Stimulated activated effector memory CD8-positive, alpha-beta T cell treated with anti-CD3 and anti-CD28 coated beads, Interleukin-12 subunit alpha, Interleukin-12 subunit beta, amount 100 ng/mL, for 72 hours (primary cell): ENCODE measurements at places on chromosomes 2 and 18.

- DNase-seq, result no peak
These were observed 645 bp downstream of the MIB1 start for GRCh38 chr18:21741312-21741561.

DNA sequence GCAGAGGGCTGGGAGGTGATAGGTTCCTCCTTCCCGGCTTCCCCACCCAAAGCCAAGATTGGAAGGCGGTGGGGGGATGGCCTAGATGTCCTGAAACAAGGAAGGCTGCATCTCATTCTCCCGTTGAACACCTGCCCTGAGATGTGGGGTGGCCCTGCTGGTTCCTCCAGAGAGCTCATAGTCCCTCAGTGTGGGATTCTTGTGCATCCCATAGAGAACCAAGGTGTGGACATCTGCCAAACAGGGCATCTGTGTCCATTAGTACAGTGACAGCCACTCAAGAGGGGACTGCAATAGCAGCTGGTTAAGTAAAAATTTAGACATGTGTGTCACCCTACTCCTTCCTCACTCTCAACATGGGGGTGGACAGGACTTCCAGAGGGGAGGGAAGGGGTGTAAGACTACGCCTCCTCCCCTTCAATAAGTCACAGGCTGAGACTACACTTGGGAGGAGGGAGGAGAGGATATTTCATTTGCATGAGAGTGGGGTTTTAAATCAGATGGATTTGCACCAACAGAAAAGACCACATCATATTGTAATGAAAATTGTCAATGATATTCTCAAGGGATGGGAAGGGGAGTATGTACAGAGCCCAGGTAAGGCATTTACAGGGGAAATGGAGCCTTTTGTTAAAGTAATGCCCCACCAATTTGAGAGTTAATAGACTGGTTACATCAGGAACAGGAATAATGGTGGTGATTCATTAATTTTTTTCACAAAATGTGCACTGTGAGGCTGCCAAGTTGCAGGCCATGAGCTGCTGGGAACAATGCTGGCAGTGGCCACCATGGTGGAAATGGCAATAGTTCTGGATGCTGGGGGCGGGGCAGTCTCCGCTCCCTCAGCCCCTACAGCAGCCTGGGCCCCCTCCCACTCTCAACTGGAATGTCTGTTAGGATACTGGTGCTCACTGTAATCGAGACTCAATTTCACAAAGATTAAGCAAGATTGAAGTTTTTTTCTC lies 80.6 kb downstream of the TEX51 start:
- no peak for DNase-seq

DNA sequence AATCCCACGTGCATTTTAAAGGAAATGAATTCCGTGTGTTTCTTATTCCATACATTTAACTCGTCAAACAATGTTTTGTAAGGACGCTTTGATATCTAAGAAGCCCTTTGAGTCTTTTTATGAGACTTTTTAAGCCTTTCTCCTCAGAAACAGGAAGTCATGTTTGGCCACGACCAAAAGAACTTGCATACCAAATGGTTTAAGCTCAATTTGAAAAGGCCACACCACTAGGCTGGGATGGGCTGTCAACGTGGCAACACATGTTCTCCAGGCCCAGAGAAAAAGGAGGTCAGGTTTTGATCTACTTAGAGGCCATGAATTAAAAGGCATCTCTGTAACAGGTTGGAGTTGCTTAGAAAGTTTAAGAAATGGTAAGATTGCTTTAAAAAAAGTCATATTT lies 441.8 kb downstream of the CMPK2 start:
- DNase-seq, result no peak

- no peak for DNase-seq
These were observed 216.1 kb downstream of the HAUS1 start for GRCh38 chr18:46320297-46320696.

DNA sequence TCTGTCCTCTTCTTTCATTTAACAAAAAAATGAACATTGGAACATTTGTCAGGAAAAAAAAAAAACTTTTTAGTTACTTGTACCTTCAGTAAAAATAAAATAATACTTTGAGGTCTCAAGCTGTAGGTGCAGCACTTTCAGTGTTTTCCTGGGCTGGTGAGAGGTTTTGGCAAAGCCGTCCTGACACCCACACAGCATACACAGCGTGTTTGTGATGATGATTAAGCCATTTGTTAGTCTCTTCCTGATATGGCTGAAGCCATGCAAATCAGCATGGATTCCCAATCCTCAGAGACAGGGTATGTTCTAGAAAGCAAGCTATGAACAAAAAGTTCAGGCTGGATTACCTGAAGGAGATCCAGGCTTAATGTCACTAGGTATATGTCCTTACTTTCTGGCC lies 236.8 kb downstream of the ZNF516 start:
- no peak for DNase-seq

GRCh38 chr2:72793798-72794440 lies 31.9 kb downstream of the EXOC6B start:
- DNase-seq, result no peak

DNA sequence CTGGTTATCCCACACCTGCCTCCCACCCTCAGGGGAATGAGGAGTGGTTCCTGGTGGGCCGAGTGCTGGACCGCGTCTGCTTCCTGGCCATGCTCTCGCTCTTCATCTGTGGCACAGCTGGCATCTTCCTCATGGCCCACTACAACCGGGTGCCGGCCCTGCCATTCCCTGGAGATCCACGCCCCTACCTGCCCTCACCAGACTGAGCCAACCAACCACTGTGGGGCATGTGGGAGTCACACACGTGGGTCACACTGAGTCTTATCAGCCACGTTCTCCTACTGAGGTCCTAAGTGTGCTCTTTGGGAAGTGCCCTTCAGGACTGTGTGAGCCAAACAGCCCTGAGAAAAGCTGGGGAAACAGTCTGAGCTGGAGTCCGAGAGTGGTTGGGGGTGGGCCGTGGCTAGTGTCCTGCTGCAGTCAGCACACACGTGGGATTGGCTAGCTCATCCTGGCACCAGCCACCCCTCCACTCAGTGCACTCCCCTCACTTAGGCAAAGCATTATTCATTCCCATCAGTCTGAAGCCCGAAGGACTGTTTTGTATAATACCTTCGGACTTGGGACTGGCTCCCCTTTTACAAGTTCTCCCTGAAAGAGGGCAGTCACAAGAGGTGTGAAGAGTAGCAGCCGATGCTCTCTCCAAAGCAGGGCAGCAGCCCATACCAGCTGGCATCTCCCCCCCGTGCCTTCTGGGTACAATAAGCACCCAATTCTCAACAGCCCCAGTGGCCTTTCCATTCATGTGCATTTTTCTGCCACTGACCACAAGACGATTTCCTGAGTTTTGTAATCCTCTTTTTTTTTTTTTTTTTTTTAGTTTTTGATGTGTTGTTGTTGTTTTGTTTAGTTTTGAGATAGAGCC lies 4.6 kb downstream of the TIGD1 start:
- DNase-seq, result no peak

DNA sequence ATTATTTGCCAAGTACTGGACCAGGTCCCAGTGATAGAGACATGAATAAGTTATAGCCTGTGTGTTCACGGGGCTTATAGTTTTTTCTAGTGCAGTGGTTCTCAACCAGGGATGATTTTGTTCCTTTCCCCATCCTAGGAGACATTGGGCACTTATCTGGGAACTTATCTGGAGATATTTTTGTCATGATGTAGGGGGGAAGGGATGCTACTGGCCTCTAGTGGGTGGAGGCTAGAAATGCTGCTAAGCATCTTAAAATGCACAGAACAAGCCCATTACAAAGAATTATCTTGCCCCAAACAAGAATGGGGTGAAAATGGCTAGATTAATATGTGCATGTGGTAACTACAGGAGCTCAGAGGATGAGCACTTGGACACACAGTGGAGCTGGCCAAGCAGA lies 75.2 kb downstream of the KLHL29 start:
- no peak for DNase-seq

DNA sequence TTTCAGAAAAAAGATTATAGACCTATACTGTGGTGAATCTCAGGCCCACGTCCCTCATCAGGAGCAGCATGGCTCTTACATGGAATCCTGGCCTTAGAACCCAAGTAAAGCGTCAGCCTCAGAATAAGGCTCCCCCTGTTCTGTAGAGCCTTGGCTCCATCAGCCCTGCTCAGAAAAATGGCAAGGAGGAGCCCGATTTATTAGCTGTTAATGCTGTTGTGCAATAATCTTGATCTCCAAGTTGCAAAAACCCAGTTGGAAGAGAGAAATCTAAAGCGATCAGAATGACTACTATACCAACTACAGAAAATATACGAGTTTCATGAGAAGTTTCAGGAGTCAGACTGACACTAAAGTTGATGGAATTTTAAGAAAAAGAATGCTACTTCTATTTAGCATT lies 35.6 kb upstream of the CTAGE1 start:
- no peak for DNase-seq

- DNase-seq, result no peak
These were observed 63.3 kb upstream of the ZNF804A start for GRCh38 chr2:184534986-184535385.
